Muscle of leg (tissue), 16 donors: ENCODE measurements at places on chromosomes 3 and 15.

DNA sequence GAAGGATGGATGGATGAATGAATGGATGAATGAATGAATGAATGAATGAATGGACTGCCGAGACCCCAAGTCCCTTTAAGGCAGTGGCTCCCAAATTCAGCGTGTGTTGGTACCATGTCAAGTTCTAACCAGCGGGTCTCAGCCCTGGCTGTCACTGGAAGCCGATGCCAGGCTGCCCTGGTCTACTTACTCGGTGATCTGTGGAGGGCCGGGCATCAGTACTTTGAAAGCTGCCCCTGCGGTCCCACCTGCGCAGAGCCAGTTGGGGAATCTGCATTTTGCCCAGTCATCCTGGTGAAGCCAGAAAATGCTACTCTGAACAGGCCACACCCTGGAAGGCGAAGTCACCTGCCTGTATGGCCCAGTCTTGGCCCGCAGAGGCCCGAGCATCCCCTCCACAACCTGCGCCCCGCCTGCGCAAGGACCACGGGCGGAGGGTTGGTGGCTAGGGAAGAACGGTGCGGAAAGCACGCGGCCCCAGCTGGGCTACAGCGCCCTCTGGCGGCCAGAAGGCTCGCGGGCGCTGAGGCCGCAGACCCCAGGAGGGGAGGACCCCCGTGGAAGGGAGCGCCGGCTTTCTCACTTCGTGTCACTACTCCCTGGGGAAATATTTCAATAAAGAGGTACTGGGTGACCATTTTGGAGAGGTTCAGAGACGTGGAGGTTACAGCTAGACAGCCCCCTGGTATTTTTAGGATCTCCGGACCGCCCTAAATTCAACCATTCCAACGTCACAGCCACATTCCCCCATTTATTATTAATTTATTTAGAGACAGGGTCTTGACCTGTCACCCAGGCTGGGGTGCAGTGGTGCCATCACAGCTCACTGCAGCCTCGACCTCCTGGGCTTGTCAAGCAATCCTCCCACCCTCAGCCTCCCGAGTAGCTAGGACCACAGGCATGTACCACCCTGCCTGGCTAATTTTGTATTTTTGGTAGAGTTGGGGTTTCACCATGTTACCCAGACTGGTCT lies 34.9 kb downstream of the PRKCD start:
- no peak overlapping the region for H3K4me3 ChIP-seq
- DNase-seq: peak; percentile 51
- H3K27ac ChIP-seq: no peak overlapping the region
- peaks cover 6% of the 10 kb centered on the region for H3K36me3 ChIP-seq
- peaks cover 2% of the 10 kb centered on the region for H3K27me3 ChIP-seq

GRCh38 chr3:78322780-78323179 lies 1282.9 kb downstream of the ROBO2 start:
- H3K36me3 ChIP-seq: no peaks in the 10 kb centered on the region
- H3K27me3 ChIP-seq: no peaks in the 10 kb centered on the region
- DNase-seq: no peak
- no peaks in the 10 kb centered on the region for H3K4me1 ChIP-seq
- no peak overlapping the region for H3K27ac ChIP-seq
- H3K4me3 ChIP-seq: no peak overlapping the region

DNA sequence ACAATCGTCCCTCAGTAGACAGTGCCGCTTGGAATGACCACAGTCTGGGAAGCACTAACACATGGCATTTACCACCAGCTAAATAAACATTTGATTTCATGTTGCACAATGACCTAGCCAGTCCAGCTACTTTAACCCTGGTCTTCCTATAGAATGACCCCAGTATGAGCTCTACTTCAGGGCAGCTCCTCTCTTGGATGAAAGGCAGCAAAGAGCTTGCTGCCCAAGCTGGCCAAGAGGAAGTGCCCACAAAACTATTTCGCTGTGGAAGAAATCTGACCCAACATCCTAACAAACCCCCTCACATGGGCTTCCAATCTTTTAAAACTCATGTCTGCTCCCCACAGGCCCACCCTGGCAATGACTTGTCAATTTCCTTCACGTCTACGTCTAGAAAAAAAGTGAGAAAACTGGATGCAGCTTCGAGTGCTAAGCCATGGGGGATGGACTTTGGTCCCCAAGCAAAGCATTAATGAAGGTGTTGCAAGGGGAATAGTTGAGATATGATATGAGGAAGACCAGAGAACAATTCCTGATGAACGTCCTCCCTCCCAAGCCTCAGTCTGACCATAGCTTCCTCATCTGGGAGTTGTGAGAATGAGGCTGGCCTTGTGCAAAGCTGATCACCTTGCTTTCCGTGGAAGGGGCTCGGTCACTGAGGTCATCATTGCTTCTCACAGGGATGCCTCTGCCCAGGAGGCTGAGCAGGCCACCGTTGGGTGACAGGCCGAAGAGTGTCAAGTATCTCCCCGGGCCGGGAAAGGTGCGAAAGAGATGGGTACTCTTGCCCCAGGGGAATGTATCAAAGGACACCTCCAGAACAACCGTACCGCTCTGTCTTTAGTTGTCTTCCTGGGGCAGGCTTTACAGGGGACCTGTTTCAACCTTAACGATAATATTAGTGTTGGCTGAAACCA lies 964 bp downstream of the SLC25A20 start:
- H3K4me3 ChIP-seq: peak overlapping the region; percentile 83
- peaks cover 13% of the 10 kb centered on the region for H3K4me1 ChIP-seq
- no peaks in the 10 kb centered on the region for H3K36me3 ChIP-seq
- H3K27me3 ChIP-seq: no peaks in the 10 kb centered on the region
- DNase-seq: peak; percentile 4
- peak overlapping the region; percentile 80 for H3K27ac ChIP-seq

GRCh38 chr3:141553055-141553454 lies 66.2 kb downstream of the RASA2 start:
- DNase-seq: peak; percentile 11
- H3K27me3 ChIP-seq: no peaks in the 10 kb centered on the region
- H3K4me1 ChIP-seq: no peaks in the 10 kb centered on the region
- H3K36me3 ChIP-seq: peaks cover 9% of the 10 kb centered on the region
- H3K27ac ChIP-seq: no peak overlapping the region

DNA sequence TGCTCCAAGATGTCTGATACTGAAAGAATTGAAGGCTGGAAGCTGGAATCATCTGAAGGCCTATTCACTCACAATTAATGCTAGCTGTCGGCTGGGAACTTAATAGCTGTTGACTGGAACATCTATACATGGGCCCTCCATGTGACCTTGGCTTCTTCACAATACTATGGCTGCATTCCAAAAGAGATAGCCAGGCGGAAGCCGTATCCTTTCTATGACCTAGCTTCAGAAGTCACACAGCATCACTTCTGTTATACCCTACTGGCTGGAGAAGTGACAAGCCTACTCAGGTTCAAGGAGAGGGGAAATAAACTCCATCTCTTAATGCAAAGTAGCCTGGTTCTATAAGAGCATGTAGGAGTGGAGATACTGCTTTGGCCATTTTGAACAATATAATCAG lies 50.9 kb upstream of the SPRED1 start:
- H3K27me3 ChIP-seq: no peaks in the 10 kb centered on the region
- no peak overlapping the region for H3K4me3 ChIP-seq
- DNase-seq: peak; percentile 63
- H3K36me3 ChIP-seq: no peaks in the 10 kb centered on the region
- peaks cover 2% of the 10 kb centered on the region for H3K4me1 ChIP-seq
- peak overlapping the region; percentile 47 for H3K27ac ChIP-seq

- H3K4me1 ChIP-seq: no peaks in the 10 kb centered on the region
- no peak overlapping the region for H3K27ac ChIP-seq
- H3K27me3 ChIP-seq: no peaks in the 10 kb centered on the region
Observed at GRCh38 chr15:33343275-33343674, 32.5 kb downstream of the RYR3 start.

GRCh38 chr15:81859737-81860516 lies 185.9 kb downstream of the MEX3B start:
- H3K4me1 ChIP-seq: peaks cover 7% of the 10 kb centered on the region
- no peak overlapping the region for H3K27ac ChIP-seq
- H3K36me3 ChIP-seq: no peaks in the 10 kb centered on the region

GRCh38 chr3:128684986-128685726 lies 34.5 kb upstream of the RPN1 start:
- H3K4me3 ChIP-seq: no peak overlapping the region
- H3K36me3 ChIP-seq: no peaks in the 10 kb centered on the region
- no peaks in the 10 kb centered on the region for H3K27me3 ChIP-seq
- no peak overlapping the region for H3K27ac ChIP-seq
- DNase-seq: no peak

- peak; percentile 43 for DNase-seq
- no peaks in the 10 kb centered on the region for H3K4me1 ChIP-seq
- no peak overlapping the region for H3K27ac ChIP-seq
- H3K36me3 ChIP-seq: peaks cover 15% of the 10 kb centered on the region
Observed at GRCh38 chr15:72365844-72366243, 10.0 kb downstream of the HEXA start.

DNA sequence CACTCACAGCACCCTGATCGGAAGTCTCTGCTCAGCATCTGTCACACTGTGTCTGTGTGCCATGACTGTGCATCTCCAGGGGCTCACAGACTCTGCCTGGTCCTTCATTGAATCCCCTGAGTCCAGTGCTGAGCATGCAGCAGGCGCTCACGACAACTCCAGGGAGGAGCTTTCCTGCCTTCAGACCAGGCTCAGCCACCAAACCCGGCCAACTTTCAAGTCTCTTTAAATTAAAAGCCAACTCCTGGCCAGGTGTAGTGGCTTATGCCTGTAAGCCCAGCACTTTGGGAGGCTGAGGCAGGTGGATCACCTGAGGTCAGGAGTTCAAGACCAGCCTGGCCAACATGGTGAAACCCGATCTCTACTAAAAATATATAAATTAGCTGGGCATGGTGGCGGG lies 24.2 kb downstream of the GRAMD2A start:
- H3K4me3 ChIP-seq: no peak overlapping the region
- no peak for DNase-seq
- no peaks in the 10 kb centered on the region for H3K36me3 ChIP-seq
- H3K27me3 ChIP-seq: peaks cover 2% of the 10 kb centered on the region
